Right ventricle myocardium inferior (tissue), 1 donor: ENCODE measurements at places on chromosomes 4 and X. TPM values are rescaled to one million over a fixed set of nuclear protein-coding genes. Genes with fewer than 3 reads are reported as not detected.

DNA sequence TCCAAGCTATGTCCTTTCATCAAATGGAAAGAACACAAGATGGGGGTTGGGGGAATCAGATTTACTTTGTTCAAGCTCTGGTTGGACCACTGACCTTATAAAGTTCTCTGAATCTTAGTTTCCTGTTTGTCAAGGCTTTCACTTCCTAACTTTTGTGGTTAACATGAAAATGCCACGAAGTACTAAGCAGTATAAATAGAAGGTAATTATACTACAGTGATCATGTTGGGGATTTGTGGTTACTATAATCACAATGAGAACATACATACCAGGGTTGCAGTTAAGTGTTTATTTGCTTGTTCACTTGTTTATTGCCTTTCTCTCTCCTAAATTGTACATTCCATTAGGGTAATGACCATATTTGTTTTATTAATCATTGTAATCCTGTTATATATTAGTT is 53.2 kb downstream of the SPRY1 start:
- no peak for DNase-seq

The IGFBP7 gene
- total RNA-seq = 862 TPM

The FGF2 gene
- 5.5 TPM for total RNA-seq

The MAGEA10 gene
- not detected for total RNA-seq

DNA sequence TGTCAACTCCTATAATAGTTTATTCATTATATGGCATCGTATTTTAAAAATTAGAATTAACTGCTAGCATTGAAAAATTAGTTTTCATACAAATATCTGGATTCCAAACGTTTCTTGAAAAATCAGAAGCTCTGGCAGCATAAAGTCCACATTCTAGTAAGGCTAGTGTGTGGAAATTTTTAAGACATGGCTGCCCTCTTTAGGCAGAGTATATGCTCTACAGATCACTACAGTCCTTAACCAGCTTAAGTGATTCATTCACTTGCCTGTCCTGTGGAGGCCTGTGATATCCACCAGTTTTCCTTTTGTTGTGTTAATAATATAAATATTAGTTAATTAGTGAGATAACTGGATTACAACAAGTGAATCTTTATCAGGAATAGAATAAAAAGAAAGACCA is 287.2 kb downstream of the OPHN1 start:
- DNase-seq = no peak

The CSAG1 gene
- not detected for total RNA-seq

DNA sequence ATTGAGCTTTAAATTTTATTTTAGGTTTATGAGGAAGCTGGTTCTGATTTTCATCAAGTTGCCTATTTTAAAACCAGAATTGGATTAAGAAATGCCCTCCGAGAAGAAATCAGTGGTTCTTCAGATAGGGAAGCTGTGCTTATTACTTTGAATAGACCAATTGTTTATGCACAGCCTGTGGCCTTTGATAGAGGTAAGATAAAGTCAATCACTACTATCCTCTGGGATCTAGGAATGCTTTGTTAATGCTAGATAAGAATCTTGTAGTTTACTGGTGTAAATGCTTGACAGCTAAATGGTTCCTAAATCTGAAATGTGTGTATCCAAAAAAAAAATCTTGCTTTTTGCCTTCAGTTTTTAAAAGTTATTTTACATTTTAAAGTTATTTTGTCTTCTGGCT is 73.0 kb upstream of the ADAD1 start:
- no peak for DNase-seq

GRCh38 chrX:65595460-65595876 is 60.9 kb upstream of the LAS1L start:
- peak; percentile 93 for DNase-seq

- DNase-seq = no peak
These were observed 9.1 kb downstream of the LNX1 start for GRCh38 chr4:53582194-53582593.

The CORIN gene
- 53.9 TPM for total RNA-seq

- peak; percentile 77 for DNase-seq
These were observed 1.1 kb downstream of the TMEM131L start for GRCh38 chr4:153466949-153467896.

DNA sequence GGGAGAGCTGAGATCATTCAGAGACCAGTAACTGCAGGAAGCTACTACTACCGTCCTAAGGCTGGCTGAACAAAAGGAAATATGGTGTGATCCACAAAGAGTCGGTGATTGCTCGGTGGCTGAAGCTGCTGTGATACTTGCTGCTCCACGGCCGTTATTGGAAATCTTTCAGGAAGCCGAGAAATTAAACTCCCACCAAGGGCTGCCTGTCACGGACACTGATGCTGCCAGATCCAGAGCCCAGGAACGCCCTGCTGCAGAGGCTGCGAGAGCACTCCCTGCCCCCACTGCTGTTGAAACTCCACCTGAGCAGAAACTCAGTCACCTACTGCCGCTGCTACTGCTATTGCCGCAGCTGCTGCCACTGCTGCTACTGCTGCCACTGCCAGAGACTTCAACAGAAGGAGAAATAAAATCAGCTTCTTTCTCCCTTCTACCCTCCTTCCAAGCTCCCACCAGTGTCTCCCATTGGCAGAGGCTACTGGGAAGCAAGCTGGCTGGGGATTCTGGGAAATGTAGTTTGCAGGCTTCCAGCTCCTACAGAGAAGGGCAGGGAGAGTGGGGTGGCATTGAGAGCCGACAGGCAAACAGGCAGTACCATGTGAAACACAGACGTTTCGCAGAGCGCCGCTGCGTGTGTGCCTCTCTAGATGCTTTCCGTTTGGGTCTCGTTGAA is 126.0 kb upstream of the ENPP6 start:
- peak; percentile 85 for DNase-seq

GRCh38 chrX:87515836-87516235 is 1.8 kb upstream of the KLHL4 start:
- DNase-seq = no peak

GRCh38 chr4:146308951-146309350 is 94.6 kb downstream of the REELD1 start:
- DNase-seq = no peak

DNA sequence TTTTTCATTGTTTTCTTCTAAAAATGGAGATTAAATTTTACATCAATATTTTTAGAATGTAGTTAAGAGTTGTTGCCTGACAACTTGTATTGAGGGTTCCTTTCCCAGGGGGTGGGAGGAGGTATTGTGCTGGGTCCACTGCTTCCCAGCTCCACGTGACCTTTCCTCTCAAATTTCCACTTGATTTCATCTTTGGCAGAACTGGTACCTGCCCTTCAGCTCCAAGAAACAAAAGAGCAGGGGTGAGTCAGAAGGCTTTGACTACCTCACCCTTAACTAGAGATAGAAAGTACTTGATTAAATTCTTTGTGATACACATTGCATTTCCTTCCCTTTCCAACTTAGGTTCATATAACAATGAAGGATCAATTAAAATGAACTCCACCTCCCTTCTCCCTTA is 19.7 kb downstream of the TRIM2 start:
- DNase-seq = no peak

DNA sequence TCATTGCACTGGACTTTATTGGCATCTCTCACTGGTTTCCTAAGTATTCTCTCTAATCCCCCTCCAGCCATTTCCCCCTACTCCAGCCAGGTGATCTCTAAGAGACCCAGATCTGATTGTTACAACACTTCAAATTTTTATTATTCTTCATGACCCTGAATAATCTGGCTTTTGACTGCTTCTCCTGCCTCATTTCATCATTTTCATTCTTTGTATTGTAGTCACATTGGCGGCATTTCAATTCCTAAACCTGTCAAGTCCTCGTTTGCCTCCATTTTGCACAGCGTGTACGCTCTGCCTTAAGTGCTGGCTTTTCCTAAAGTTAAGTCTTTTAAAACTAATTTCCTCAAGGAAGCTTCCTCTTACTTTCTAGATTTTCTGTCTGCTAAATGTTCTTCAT is 31.6 kb downstream of the UBE2K start:
- DNase-seq = no peak

DNA sequence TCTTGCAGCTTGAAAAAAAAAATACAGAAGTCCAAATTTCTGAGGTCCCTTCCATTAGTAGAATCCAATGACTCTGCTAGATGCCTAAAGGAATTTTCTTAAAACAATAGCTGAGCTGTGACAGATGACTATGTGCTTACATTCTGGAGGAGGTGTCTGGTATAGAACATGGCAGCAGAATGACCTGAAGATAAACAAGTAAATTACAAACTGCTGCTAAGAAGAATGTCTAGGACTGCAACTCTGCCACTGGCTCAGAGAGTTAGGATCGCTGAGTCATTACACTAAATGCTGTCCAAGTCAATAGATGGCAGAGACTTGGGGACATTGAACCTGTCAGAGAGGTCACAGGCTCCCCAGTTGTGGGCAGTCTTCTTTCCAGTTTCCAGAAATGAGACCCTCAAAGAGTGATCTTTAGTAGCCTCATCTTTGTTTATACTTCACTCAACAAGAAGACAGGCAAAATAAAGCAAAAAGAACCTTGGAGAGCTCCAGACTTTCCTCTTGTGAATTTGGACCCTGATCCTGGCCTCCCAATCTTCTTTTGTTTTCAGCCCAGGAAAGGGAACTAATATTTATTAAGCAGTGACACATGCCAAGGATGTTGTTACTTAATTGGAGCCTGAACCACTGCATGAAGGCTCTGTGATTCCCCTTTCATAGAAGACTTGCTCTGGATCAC is 56.4 kb upstream of the SCML1 start:
- DNase-seq = no peak

The CXCR3 gene
- total RNA-seq = 0.32 TPM
